Inflammatory macrophage treated with lipopolysaccharide for 1 hour (primary cell): ENCODE measurements at places on chromosomes 5 and 9.

- no peak for DNase-seq
Observed at GRCh38 chr9:81619353-81620001, 69.9 kb downstream of the TLE1 start.

- DNase-seq = peak; percentile 19
Observed at GRCh38 chr9:135463140-135463539, 16.4 kb upstream of the PPP1R26 start.

DNA sequence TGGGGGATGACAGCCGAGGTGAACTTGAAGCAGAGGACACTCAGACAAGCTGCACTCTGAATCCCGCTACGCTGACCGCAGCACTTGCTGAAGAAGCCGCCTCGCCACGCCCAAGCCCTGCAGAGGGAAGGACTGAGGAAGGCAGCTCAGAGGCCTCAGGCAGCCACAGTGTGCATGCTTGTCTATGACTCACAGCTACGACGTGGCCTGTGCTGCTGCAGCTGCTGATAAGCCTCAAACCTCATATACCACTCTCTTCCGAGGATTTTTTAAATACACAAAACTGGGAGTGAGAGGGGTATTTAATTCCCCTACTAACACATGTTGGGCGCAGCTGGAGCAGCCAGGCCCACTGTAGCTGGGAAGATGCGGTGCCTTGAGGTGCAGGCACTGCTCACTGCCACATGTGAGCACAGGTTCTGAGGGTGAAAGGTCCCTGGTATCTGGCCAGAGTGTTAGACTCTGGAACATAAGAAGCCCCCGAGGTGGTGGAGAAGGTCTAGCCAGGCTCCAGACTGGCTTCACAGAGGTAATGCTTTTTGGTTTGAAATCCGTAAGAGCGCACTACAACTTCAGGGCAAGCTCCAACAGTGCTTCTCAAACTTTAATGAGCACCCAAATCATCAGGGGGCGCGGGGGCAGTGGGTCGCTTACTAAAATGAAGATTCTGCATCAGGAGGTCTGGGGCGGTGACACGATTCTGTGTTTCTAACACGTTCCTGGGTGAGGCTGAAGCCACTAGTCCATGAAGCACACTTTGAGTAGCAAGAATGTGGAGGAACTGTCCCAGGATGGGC lies 196.8 kb downstream of the AUH start:
- DNase-seq = peak; percentile 68

- DNase-seq = no peak
Observed at GRCh38 chr5:57550132-57550531, 67.5 kb upstream of the ACTBL2 start.

GRCh38 chr9:133335924-133336811 lies at the start of gene SURF6:
Gene SURF6 (minus strand): TSS chr9:133336188. CDS start chr9:133336132, 56 bp downstream.
- DNase-seq = peak; percentile 77

- DNase-seq = no peak
Observed at GRCh38 chr9:129736334-129736733, 16.5 kb downstream of the PTGES start.

DNA sequence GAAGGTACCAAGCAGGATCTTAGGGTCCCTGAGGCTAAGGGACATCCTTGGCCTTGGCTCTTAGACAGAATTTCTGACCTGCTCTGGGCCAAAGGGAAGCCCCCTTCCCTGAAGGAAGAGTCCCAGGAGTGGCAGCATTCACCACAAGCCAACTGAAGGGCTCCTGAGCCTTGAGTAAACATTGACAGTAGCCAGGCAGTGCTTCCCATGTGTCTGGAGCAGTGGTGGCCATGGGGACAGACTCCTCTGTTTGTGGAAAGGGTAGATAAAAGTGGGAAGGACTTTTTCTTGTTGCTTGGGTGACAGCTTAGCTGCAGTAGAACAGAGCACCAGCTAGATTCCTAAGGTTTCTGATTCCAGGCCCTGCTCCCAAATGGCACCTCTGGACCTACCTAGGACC lies 61.4 kb upstream of the VLDLR start:
- DNase-seq = no peak

DNA sequence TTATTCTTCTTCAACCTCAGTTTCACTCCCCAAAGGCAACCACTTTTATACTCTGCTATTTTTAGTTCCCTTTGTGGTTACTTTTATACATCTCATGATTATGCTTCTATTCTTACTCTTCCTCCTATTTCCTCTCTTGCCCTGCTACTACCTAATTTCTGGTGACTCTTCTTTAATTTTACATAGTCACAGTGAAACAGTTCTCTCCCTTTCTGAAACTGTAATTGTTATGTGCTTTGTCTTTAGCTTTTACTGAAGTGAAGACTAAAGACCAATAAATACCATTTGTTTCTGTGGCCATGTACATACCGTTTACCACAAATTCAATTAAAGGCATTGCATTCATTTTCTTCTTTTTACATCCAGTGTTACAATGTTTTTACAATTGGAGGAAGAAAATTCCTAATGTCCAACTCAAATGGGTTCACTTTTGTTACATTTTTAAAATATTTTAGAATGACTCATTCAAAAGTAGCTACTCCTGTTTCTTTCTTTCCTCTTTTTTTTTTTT lies 410.6 kb downstream of the PSAT1 start:
- peak; percentile 57 for DNase-seq

- no peak for DNase-seq
Observed at GRCh38 chr9:123291736-123292135, 23.4 kb upstream of the STRBP start.

DNA sequence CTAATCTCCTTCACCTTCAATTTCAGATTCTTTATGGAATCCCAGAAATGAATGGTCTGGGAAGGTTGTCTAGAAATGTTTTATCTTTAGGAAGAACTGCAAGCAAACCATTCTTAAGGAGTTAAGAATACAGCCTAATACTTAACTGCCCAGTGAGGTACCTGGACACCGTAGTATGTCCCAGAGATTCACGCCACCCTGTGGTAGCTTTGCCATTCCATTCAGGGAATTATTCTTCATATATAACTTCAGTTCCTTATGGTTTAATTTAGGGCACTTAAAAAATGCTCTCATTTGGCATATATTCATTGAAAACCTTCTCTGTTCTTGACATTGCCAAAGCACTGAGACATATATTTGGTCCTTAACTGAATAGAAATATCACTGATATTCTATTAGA lies 49.7 kb downstream of the ACTBL2 start:
- no peak for DNase-seq

- DNase-seq = peak; percentile 0
Observed at GRCh38 chr9:1837453-1838084, 177.6 kb upstream of the SMARCA2 start.

- DNase-seq = peak; percentile 48
Observed at GRCh38 chr9:97907046-97907445, 15.3 kb downstream of the TRMO start.

DNA sequence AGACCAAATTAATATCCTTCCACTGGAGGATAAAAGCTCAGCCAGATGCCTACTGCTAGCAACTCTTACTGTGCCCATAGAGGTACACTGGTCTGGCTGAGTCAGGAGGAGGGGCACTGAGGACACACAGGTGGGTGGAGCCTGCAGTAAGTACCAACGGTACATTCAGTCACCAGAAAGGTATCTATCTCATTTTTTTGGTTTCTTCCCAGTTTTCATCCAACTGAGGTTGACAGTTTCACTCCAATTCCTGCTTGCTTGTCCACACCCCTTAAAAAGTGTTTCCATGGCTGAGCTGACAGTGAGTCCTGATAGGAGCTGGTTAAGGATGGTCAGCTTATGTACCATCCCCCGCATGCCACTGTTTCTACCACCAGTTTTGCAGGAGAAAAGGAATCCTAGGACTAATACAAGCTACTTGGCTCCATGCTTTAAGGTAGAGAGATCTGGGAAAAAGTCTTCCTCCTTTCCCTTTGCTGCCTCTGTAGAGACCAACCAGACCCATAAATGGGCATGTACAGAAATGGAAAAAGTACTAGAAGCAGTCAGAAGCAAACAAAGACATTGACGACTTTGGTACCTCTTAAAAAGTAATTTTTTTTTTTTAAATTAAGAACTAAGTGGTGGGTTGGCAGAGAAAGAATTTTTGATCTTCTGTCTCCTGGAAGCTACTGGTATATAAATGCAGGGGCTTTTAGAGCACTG lies 3.2 kb downstream of the ELL2 start:
- DNase-seq = no peak

DNA sequence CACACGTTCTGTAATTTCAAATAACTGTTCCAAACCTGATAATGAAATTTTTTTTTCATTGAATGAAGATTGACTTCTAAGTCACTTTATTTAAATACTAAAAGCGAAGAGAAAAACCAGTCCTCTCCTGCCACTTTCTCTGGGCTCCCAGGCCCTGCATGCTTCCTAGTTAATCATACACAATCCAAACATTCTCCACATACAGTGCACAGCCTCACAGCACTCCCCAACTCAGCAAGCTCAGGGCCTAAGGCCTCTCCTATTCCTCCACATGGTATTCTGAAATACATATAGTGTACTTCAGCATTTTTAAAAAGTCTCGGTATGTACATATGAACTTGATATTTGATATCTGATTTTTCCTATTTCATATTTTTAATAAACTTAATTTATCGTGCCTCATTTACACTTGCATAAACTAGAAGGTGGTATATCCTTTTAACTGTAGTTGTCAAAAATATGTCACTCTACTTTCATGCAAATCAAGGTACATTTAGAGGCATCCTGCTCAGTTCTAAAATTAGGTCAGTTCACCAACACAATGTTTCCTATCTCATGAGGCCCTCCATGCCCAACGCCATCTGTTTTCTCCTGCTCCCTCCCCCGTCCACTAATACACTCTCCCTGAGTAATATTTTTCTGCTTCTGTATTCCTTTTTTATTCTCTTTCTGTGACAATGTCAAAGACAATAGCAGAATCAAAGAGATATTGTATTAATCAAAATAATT lies 206.7 kb downstream of the ARRDC3 start:
- no peak for DNase-seq

DNA sequence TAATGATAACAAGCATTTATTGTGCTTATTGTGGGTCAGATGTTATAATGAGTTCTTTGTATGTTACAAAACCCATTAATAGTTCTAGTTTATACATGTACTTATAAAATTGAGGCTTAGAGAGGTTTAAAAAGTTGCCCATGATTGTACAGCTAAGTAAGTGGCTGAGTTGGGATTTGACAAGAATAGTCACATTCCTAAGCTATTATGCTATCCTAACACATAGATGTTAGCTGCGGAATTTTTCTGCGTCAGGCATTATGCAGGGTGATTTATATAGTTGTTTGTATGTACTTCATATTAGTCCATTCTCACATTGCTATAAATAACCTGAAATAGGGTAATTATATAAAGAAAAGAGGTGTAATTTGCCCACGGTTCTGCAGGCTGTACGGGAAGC lies 12.5 kb downstream of the COMMD10 start:
- DNase-seq = no peak

GRCh38 chr9:134629586-134630392 lies 11.8 kb upstream of the COL5A1 start:
- no peak for DNase-seq

DNA sequence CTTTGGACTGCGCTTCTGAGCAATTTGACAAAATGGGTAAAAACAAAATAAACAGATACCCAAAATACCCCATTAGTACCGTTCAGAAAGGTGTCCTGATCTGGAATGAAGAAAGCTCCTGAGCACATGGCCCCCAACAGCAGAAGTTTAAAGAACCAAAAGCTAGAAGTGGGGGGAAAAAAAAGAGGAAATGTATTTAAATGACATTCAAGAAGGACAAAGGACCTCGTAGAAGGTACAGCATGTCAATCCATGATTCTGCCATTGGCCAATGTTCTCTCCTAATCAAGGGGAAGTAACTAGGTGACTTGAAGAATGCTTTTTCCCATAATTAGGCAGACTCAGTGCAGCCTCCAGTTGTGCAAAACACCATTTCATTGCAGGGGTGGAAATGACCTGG lies 78.6 kb downstream of the SERINC5 start:
- no peak for DNase-seq
